B cell (primary cell): ENCODE measurements at places on chromosomes 11 and 22.
A peak's percentile ranks its signal among the peaks of the same experiment; 100 is the strongest.

GRCh38 chr11:31799435-31800397, 11.4 kb downstream of the PAX6 start:
- DNase-seq = peak; percentile 29

- DNase-seq = peak; percentile 77
Measured at GRCh38 chr11:45885274-45885920, at the start of gene MAPK8IP1. Gene MAPK8IP1 (plus strand): TSS chr11:45885651. CDS start chr11:45885821, 170 bp downstream.

- no peak for DNase-seq
Measured at GRCh38 chr22:39229075-39229474, 15.7 kb downstream of the PDGFB start.

DNA sequence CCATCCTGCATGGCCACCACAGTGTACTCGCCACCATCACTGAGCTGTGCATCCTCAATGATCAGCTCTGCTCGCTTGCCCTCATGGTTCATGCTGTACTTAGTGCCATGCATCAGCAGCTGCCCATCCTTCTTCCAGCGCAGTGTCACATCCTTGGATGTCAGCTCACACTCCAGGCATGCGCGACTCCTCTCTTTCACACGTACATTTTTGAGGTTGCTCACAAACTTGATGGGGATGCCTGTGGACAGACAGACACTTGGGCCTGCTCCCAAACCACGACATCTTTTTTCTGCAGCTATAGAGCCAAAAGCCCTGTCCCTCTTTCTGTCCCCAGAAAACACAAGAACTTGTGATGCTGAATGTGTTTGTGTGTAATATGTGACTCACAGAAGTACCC, 10.5 kb downstream of the IGSF22 start:
- no peak for DNase-seq

DNA sequence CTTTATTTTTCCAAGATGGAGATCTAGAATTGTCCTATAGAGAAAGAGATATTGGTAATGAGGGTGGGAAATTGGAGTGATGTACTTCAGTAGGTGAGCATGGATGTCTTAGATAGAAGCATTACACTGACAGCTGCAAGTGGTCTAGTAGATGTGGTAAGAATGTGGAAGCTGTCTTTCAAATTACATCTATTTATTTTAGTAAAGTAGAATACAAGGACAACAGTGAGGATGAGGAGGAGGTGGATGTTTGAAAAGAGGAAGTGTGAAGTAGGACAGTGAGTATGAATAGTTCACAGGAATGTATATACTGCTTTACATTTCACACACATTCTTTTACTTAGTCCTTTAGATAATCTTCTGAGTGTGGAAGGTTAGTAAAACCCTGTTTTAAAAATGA, 64.2 kb downstream of the HIPK3 start:
- no peak for DNase-seq

GRCh38 chr11:30635401-30635989, 49.3 kb upstream of the MPPED2 start:
- peak; percentile 1 for DNase-seq

- DNase-seq = no peak
Measured at GRCh38 chr22:49147171-49147570, 680.5 kb downstream of the BRD1 start.

- DNase-seq = no peak
Measured at GRCh38 chr11:9838229-9838628, 174.4 kb downstream of the SWAP70 start.

DNA sequence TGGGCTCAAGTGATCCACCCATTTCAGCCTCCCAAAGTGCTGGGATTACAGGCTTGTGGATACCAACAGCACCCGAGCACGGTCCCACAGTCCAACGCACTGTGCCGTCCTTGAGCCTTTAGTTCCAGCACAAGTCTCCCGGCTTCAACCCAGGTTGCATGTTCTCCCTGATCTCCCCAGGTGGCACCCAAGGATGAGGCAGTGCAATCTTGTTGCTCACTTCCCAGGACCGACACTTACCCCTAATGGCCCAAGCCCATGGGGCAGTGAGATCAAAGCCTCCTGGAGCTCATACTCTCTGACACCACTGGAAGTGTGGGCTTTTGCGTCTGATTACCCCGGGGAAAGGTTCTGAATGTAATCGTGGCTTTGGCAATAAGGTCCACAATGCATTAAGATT, 3.5 kb downstream of the PRAME start:
- no peak for DNase-seq

DNA sequence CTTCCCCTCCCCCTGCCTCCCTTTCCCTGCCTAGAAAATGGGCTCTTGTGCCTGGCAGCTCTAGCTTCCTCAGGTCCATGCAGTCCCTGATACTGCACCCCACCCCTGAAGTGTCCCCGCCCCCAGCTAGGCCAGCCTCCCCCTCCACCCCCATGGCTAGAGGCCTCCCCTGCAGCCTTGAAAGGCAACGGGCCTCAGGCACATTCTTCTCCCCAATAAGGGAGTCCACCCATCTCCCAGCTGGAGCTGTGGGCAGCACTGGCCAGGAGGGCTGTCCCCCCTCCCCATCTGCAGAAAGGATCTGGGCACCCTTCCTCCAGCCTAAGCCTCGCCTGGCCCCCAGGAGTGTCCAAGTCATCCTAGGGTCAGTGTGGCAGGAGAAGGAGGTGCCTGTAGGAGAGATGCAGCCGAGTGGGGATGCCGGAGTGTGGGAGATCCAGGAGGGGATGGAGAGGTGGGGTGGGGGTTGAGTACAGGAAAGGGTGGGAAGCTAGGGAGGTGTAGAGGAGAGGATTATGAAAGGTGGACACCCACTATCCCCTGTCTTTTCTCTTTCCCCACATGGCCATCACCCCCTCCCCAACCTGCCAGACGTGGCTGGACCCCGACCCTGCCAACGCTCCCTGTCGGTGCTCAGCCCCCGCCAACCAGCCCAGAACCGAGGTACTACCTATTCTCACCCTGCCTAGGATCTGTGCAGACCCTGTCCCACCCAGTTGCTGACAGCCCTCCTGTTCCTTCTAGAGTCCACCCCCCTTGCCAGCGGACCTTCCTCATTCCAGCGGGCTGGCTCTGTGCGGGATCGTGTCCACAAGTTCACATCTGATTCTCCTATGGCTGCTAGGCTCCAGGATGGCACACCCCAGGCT, 9.3 kb downstream of the SMTN start:
- DNase-seq = no peak

DNA sequence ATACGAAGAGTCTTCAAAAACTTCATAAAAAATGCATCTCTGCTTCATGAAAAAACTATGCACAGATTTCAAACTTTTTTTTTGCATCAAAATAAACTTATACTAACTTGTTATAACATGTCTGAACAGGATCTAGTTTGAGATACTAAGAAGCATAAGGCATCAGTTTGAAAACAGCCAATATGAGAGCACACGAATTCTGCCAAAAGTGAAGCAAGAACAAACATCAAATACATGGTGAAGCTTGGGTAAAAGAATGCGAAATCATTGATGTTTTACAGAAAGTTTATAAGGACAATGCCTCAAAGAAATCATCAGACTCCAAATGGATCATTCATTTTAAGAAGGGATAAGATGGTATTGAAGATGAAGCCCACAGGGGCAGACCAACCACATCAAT, 389.1 kb upstream of the TENM4 start:
- DNase-seq = no peak

DNA sequence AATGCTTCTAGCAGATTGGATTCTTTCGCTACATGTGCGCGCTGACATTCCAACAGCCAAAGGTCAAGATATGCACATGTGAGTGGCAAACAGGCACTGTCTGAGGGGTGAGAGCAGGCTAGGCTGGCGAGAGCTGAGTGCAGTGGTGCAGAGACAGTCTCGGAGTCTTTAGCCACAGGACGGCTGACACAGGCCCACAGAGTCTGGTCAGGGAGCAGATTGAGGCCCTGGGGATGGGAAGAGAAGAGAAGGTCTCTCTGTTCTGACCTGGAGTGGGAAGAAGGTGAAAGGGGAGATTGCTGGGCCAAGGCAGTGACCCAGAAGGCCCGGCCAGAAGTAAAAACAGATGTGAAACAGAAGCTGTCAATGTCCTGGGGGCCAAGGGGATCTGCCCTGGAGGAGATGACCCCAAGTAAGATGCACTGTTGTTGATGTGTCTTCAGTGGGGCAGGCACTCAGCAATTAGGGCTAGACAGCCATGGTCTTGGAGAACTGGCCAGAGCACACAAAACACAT, 197.8 kb downstream of the ETS1 start:
- no peak for DNase-seq

DNA sequence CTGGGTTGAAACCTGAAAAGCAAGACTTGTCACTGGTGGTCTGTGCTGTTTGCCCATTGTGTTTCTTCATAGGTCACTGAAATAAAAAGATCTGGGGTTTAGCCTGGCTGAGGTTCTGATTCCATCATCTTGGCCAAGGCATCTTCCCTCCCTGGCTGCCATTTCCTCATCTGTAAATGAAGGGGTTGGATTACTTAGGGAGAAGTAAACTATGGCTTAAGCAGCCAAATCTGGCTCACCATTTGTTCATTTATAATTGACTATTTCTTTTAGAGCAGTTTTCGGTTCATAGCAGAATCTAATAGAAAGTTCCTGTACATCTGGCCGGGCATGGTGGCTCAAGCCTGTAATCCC, 52.3 kb upstream of the YWHAH start:
- DNase-seq = no peak

- DNase-seq = peak; percentile 41
Measured at GRCh38 chr11:1401656-1402221, 12.0 kb downstream of the BRSK2 start.

- DNase-seq = peak; percentile 70
Measured at GRCh38 chr22:24424001-24424900, 3.1 kb upstream of the ADORA2A start.

DNA sequence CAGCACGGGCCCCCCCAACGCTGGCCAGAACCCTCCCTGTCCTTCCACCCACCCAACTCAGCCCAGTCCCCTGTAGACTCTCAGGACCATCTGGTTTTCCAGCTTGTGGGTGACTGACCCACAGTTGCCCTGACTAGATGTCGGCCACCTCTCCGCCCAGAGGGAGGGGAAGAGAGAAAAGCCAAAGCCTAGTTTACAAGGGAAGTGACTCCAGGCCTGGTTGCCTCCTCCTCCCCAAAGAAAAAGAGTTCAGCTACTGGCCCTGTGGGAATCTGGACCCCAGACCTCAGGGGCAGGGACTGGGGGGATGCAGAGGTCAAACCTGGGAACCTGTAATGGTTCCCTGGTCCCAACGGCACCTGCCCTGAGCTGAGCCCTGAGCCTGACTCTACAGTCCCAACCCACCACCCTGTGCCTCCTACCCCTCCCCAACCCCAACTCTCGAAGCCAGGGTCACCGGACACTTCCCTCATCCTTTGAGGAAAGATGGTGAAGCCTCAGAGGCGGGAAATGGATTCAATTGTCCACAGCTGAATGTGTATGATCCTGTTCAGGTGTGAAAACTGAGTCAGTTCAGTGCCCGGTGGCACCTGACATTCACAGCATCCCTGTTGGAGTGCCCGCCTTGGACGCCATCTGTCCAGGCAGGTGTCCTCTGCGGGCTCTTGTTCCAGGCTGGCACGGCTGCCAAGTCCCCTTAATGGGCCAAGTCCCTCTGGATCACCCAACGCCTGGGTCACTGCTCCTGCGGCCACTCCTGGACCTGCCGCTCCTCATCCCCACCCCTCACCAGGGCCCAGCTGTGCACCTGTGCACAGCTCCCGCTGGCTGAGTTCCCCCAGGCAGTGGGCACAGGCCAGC, 21.0 kb upstream of the WNT7B start:
- DNase-seq = no peak

- DNase-seq = peak; percentile 44
Measured at GRCh38 chr11:30586251-30587144, at the start of gene MPPED2. Gene MPPED2 (minus strand): TSS chr11:30586353. CDS start chr11:30580373, 5,980 bp downstream.

- DNase-seq = no peak
Measured at GRCh38 chr11:33515347-33515746, 185.3 kb downstream of the C11orf91 start.

DNA sequence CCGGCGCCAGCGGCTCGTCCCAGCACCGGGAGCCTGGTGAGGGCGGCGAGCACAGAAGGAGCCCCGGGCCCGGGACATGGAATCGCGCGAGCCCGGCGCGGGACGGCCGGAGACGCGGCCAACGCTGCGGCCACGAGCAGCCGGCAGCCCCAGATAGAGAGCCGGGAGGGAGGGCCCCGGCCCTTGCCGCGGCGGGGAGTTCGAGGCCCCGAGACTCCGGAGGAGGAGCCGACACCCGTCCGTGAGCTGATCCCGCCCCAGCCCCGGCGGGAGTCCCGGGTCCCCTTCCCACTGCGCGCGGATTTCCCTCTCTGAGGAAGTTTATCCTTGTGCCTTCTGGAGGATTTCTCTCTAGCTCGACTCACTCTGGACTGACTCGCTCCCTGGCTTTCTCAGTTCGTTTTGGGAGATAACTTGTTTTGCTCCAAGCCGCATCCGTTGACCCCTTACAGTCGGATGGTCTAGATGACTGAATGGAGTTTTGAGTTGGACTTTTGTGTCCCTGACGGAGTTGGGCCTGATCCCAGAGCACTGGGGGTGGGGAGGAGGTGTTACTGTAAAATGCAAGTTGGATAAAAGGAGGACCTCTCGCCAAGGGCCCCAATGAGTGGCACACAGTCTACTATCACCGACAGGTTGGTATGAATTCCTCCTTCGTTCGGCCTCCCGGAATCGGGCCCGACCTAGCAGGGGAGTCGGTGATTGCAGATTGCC, 585 bp downstream of the ARHGEF12 start:
- peak; percentile 52 for DNase-seq

DNA sequence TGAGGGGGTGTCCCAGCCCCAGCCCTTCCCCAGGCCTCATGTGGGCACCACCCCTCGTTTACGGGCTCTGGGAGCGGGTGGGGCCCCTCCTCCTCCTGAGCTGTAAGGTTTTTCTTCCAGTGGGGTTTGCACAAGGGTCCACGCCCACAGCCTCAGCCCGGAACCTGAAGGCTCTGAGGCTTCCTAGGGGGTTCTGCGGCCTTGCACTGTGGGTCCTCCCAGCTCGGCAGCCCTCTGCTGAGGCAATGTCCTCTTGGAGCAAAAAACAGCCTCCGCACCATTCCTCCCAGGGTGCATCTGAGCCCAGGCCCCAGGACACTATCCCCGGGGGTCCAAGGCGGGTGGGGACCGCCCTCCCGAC, 14.1 kb downstream of the H19 start:
- no peak for DNase-seq

DNA sequence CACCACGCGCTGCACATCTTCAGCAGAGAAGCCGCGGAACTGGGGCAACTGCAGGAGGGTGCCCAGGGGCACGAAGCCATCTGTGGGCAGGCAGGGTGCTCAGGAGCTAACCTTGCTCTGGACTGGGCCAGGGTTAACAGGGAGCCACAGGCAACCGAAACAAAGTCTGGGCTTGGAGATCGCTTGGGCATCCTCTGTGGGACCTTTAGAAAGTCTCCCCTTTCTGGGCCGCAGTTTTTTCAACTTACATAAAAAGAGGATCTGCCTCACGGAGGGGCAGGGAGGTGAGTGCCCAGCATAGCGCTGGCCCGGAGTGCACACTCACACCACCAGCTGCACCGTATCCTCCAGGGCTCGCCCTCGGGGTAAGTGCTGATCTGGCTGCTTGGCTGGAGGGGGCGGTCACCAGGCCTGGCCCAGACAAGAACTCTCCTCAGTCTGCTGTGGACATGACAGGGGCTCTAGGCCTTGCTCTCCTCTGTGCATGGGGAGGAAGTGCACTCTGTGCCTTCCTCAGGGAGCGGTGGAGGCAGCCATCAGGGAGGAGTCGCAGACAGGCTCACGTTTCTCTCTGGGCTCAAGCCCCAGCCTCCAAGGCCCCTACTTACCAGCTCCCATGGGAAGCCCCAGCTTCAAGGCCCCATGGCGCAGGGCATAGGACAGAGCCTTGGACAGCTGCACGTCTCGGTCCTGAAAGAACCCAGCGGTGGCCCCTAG, 937 bp downstream of the TRPT1 start:
- no peak for DNase-seq
